Activated naive CD4-positive, alpha-beta T cell treated with anti-CD3 and anti-CD28 coated beads, Interleukin-2, amount 10 ng/mL, durations not matched to agents 5 hours and 36 hours (primary cell): ENCODE measurements at places on chromosomes 11 and 22. TPM values are rescaled to one million over a fixed set of nuclear protein-coding genes. Genes with fewer than 3 reads are reported as not detected.

NTM gene
- not detected for total RNA-seq

TIRAP gene
- 17.3 TPM for total RNA-seq

IGLL1 gene
- total RNA-seq, result not detected

RAG2 gene
- total RNA-seq, result not detected

CLDN5 gene
- total RNA-seq, result 4.9 TPM

KCNC1 gene
- total RNA-seq, result not detected

SAA1 gene
- not detected for total RNA-seq

PLEKHB1 gene
- total RNA-seq, result 13.6 TPM

TSPAN18 gene
- 66.7 TPM for total RNA-seq

SMTNL1 gene
- total RNA-seq, result not detected

BTBD18 gene
- total RNA-seq, result not detected

ANO3 gene
- total RNA-seq, result not detected

PPP6R2 gene
- 60.9 TPM for total RNA-seq

EHF gene
- not detected for total RNA-seq

PATE1 gene
- total RNA-seq, result not detected

USP47 gene
- total RNA-seq, result 35.7 TPM

PRR33 gene
- total RNA-seq, result 0.05 TPM
